ENCODE measurements at places on chromosomes 7 and 10. TPM values are rescaled to one million over a fixed set of nuclear protein-coding genes. Genes with fewer than 3 reads are reported as not detected.

Gene GBX1
- not detected for total RNA-seq

Gene USP6NL
- total RNA-seq, result 27.0 TPM

Gene SHTN1
- 45.8 TPM for total RNA-seq

Gene FAM180A
- 1.2 TPM for total RNA-seq

Gene SPDYE8
- total RNA-seq, result not detected

Gene FAM25A
- total RNA-seq, result not detected

GRCh38 chr7:90931986-90932916 is 332.0 kb upstream of the FZD1 start:
- peak; percentile 34 for DNase-seq

DNA sequence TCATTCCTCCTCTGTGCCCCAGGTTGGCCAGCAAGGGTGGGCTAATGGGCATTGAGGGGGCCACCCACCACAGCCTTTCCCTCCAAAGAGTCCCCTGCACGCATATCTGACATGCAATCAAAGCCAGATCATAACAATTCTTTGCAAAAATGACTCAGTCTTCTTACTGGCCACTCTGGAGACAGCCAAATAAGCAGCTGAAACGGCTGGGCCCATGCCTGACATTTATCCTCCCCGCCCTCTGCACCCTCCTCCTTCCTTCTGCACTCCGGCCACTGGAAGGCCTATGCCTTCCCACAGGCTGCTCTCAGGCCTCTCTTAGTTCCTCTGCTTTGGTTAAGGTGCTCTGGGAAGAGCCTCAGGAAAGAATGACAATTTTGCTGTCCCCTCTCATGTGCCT is 29.2 kb upstream of the NPFFR1 start:
- no peak for DNase-seq

- DNase-seq, result peak; percentile 24
Observed at GRCh38 chr10:31320550-31321211, 1.7 kb downstream of the ZEB1 start.

DNA sequence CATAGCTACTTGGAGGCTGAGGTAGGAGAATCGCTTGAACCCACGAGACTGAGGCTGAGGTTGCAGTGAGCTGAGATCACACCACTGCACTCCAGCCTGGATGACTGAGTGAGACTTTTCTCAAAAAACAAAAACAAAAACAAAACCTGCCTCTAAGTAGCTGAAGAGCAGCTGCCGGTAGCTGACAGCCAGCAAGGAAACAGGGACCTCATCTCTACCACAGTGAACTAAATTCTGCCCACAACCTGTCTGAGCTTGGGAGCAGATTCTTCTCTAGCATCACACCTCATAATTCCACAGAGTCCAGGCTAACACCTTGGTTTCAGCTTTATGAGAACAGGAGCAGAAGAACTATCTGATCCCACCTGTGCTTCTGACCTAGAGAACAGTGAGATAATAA is 246.2 kb downstream of the KCND2 start:
- DNase-seq, result no peak

- no peak for DNase-seq
Observed at GRCh38 chr10:42836096-42836495, 53.5 kb downstream of the BMS1 start.

DNA sequence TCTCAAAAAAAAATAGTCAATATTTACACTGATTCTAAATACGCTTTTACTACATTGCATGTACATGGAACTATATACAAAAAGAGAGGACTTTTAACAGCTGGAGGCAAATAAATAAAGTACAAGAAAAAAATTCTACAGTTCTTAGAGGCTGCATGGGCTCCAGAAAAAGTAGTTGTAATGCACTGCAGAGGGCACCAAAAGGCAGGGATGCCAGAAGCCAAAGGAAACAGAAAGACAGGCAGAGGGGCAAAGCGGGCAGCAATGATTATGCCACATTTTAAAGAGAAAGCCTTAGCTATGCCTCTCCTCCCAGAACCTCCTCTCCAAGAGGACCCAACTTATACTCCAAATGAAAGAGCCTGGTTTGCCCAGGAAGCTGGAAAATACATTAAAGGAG is 11.6 kb upstream of the ADCK2 start:
- DNase-seq, result peak; percentile 9

- peak; percentile 79 for DNase-seq
Observed at GRCh38 chr10:29535012-29535777, 99.6 kb downstream of the SVIL start.

DNA sequence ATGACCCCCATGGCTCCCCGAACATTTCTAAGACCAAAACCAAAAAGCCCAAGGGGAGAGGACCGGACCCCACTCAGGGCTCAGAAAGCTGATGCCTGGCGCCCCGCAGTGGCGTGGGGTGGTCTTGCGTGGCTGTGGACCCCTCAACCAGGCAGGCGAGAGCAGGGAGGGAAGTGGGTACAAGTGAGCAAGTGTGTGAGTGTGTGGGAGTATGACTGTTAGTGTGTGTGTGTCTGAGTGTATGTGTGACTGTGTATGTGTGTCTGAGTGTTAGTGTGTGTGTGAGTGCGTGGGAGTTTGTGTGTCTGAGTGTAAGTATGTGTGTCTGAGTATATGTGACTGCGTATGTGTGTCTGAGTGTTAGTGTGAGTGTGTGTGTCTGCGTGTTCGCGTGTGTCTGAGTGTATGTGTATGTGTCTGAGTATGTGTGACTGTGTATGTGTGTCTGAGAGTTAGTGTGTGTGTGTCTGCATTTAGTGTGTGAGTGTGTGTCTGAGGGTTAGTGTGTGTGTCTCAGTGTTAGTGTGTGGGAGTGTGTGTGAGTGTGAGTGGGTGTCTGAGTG is 34.0 kb upstream of the INSIG1 start:
- no peak for DNase-seq

DNA sequence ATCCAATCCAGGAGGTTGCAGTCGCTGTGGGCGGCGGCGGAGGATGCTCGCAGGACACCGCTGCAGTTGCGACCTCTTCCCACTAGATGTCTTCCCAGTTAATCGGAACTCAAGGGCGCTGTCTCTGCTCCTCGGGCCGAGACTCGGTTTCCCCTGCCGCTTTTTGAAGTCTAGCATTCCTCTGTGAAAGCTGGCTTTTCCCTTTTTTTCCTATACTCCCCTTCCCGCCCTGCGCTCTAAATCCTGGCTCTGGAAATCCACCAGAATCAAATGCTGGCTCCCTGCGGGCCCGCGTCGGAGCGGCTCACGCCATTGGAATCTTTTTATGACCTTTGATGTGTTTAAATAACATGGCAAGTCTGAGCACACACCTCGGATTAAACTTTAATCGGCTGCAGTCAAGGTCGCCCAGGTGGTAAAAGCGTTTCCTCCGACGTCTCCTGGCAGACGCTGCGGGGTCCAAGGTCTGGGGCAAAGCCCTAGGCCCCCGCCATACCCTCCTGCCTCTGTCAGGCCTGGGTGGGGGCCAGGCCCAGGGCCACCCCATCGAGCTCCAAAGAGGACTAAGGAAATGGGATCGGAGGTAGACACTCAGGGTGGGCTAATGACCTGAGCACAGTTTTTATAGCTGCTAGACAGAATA is 10.7 kb upstream of the HOXA13 start:
- peak; percentile 82 for DNase-seq

DNA sequence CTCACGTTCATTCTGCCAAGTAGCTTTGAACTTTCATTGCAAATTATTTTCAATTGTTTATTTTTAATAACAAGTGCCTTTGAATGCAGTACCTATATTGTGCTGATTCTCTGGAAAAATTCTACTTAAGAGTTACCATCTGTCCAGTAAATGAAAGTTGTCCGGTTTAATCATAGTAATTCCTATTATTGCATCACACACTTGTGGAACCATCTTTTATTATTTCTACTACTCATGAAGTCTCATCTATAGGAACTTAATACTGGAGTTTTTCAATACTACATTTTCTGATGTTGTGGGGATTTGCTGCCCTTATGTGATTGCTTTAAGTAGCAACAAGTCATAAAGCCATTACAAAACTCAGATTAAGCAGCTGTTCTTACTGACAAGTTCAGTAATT is 16.5 kb upstream of the SKAP2 start:
- no peak for DNase-seq

DNA sequence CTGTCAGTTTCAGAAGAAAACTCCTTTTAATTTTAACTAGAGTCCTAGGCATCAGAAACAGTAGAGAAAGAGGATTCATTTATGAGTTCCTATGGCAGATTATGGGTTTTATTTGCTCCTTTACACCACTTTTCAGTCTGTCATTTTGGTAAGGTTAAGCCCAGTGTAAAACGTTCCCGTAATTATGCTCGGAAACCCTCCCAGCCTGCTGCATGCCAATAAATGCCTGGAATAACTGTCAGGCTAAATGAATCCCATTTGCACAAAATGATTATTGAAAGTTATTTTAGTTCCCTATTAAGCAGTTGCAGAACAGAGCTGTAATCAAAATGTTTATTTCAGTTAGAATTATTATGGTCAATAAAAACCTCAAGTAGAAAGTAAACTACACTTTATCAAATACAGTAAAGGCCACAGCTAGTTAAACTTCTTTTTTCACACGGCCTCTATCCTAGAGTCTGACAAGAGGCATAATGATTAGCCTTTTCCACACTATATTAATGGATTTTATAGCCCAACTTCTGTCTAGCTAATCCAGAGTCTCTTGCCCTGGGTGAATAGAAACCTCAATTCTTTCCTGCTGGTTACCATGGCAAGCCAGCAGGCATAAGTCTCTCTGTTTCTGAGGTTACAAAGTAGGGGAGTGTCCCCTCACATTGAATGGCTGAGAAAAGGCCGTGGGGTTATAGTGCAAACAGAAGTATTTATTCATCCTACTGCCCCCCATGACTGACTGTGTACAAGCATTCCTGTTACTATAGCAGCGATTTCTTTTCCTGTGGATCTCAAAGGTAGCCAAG is 80.8 kb upstream of the NPVF start:
- DNase-seq, result no peak

- DNase-seq, result no peak
Observed at GRCh38 chr7:100855515-100855914, 3.0 kb downstream of the SLC12A9 start.

DNA sequence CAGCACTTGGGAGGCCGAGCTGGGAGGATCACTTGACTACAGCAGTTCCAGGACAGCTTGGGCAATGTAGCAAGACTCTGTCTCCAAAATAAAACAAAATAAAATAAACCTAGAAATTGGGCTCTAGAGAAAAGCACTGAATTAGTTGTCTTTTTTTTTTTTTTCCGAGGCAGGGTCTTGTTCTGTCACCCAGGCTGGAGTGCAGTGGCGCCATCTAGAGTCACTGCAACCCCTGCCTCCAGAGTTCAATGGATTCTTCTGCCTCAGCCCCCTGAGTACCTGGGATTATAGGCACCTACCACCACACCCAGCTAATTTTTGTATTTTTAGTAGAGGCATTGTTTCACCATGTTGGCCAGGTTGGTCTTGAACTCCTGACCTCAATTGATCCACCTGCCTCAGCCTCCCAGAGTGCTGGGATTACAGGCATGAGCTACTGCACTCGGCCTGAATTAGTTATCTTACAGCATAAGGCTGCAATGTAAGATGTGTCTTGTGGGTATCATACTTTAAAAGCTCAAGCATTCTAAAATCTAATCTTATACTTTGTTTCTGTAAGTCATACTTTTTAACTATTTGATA is 12.8 kb downstream of the MEIG1 start:
- peak; percentile 38 for DNase-seq

GRCh38 chr10:35195361-35196306 is 69.0 kb downstream of the CREM start:
- peak; percentile 78 for DNase-seq

DNA sequence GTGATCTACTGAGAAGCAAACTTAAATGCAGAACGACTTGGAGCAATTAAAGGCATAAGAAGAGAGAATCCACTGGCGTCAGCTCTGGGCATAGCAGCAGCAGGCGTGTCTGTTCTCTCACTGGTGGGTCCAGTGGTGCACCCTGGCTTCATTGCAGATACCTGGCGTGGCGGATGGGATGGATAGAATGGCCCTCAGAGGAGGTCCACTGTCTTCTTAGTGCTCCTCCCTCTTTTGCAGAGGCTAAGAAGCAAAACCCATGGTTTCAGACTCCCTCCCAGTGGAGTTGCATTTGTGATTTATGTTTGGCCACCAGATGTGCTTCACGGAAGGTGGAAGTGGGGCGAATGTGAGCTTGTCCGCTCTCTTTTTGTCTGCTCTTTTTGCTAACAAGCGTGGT is 28.4 kb upstream of the PRKAG2 start:
- no peak for DNase-seq

DNA sequence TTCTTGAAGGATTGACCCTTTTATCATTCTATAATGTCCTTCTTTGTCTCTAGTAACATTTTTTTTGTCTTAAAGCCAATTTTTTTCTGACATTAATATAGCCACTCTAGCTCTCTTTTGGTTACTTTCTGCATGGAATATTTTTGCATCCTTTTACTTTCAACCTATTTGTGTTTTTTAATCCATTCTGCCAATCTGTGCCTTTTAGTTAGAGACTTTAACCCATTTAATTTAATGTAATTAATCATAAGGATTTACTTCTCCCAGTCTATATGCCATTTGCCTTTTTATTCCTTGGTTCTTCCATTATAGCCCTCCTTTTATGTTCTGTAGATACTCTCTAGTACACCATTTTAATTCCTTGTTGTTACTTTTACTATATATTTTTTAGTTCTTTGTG is 32.7 kb upstream of the RABGEF1 start:
- DNase-seq, result no peak

GRCh38 chr7:73999664-74000435 is 28.1 kb upstream of the ELN start:
- peak; percentile 34 for DNase-seq

- no peak for DNase-seq
Observed at GRCh38 chr7:98075801-98076200, 30.9 kb upstream of the LMTK2 start.

- no peak for DNase-seq
Observed at GRCh38 chr10:72792288-72792687, 100.3 kb downstream of the MCU start.

GRCh38 chr7:55476852-55477780 is 95.2 kb downstream of the VOPP1 start:
- no peak for DNase-seq

DNA sequence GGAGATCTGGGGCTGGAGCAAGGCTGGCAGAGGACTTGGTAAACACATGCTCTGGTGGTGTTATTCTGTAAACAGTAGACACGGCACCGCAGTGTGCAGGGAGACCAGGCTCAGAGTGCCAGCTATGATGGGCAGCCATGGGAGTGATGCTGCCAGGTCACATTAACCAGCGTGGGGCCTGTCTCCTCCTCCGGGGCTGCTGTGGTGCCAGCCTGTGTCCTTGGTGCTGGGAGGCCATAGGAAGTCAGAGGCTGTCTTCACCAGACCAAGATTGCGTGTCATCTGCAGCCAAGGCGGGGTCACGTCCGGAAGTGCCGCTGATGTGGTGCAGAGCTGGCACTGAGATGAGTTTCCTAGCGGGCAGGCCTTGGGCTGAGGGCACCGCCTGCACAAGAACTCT is 236.0 kb downstream of the GLRX3 start:
- DNase-seq, result no peak

DNA sequence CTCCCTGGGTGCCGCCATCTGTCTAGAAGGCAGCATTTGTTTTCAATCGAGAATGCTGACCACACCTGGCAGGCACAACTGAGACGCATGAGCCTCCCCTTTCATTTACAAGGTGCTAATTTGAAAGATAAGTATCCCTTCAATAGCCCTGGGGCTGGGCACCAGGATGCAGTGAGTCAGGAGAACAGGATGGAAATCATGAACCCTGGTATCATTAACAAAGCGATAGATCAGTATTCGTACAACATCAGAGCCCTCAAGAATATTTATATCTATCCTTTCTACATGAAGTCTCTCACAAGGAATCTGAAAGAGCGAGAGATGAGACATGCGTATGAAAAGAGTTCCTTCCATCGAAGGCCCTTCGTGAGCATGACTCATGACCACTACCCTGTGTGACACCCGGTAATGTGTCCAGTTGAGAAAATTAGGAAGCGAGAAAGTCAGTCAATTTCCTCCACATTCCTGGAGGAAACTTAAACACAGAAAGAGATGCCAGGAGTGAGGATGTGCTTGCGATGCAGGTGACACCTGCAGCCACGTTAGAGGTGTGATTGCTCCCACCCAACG is 123.1 kb upstream of the PITRM1 start:
- no peak for DNase-seq
